ENCODE measurements at places on chromosomes 3 and 15. TPM values are rescaled to one million over a fixed set of nuclear protein-coding genes. Genes with fewer than 3 reads are reported as not detected.

VPS13C gene
- 37.8 TPM for total RNA-seq

TUSC7 gene
- total RNA-seq: not detected

CIDEC gene
- total RNA-seq: 23.7 TPM

TRAIP gene
- 2.6 TPM for total RNA-seq

HESX1 gene
- total RNA-seq: 2.4 TPM

IMPG2 gene
- not detected for total RNA-seq

ASB14 gene
- total RNA-seq: not detected

DZIP1L gene
- 10.9 TPM for total RNA-seq

GRCh38 chr3:187000711-187001151 is 70.4 kb downstream of the ST6GAL1 start:
- DNase-seq: no peak

- no peak for DNase-seq
Measured at GRCh38 chr3:13106308-13107001, 33.2 kb upstream of the IQSEC1 start.

DNA sequence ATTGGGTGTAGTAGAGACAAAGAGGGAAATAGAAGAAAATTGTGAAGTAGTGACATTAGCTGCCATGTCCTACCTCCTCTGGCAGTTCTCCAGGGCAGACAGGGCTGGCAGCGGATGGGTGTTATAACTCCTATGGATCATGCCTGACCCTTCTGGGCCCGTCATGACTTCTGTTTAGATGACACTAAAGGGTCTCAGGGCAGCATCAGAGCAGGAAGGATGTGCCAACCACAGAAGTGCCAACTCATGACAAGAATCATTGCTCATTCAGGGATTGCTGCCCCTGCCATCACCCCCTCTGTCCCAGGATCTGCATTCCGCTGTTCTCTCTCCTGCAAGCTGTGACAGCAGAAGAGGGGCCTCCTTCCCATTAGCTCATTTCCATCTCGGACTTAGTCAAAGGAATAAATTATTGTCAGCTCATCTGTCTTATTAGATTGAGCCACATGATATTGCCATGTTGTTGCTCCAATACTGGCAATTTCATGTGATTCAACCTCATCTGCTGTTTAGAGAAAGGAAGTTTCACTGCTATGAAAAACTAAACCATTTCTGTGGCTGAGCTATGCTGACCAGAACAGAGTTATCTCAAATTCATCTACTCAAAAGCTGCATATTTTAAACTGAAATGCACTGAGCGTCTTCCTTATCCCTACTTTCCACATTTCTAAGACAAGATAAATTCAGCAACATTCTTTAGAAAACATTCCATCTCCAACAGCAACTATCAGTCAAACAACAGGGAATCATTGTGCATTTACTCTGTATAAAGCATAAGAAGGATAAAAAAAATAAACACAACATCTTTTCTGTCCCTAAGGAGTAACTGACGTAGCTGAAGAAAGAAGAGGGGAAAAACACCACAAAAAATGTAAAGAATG is 271.6 kb downstream of the FHIT start:
- no peak for DNase-seq

- no peak for DNase-seq
Measured at GRCh38 chr15:33086500-33087121, 107.9 kb downstream of the FMN1 start.

DNA sequence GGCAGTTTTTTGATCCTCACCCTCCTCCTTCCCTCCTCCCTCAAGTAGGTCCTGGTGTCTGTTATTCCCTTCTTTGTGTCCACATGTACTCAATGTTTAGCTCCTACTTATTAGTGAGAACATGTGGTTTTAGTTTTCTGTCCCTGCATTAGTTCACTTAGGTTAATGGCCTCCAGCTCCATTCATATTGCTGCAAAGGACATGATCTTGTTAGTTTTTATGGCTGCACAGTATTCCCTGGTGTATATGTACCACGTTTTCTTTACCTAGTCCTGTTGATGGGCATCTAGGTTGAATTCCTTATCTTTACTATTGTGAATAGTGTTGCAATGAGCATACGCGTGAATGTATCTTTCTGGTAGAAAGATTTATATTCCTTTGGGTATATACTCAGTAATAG is 61.7 kb upstream of the FGF7 start:
- DNase-seq: no peak

- DNase-seq: no peak
Measured at GRCh38 chr3:160695915-160696327, 19.0 kb downstream of the ARL14 start.

- no peak for DNase-seq
Measured at GRCh38 chr15:45199136-45199810, 11.5 kb upstream of the SHF start.

DNA sequence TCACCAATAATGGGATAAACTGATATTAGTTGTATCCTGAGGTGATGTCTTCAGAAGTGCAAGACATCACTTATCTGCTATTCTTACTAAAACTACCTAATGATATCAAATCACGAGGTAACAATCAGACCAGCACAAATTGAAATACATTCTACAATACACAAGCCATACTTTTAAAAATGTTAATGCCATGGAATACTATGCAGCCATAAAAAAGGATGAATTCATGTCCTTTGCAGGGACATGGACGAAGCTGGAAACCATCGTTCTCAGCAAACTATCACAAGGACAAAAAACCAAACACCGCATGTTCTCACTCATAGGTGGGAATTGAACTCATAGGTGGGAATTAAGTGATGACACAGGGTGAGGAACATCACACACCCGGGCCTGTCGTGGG is 129.3 kb downstream of the SST start:
- no peak for DNase-seq

DNA sequence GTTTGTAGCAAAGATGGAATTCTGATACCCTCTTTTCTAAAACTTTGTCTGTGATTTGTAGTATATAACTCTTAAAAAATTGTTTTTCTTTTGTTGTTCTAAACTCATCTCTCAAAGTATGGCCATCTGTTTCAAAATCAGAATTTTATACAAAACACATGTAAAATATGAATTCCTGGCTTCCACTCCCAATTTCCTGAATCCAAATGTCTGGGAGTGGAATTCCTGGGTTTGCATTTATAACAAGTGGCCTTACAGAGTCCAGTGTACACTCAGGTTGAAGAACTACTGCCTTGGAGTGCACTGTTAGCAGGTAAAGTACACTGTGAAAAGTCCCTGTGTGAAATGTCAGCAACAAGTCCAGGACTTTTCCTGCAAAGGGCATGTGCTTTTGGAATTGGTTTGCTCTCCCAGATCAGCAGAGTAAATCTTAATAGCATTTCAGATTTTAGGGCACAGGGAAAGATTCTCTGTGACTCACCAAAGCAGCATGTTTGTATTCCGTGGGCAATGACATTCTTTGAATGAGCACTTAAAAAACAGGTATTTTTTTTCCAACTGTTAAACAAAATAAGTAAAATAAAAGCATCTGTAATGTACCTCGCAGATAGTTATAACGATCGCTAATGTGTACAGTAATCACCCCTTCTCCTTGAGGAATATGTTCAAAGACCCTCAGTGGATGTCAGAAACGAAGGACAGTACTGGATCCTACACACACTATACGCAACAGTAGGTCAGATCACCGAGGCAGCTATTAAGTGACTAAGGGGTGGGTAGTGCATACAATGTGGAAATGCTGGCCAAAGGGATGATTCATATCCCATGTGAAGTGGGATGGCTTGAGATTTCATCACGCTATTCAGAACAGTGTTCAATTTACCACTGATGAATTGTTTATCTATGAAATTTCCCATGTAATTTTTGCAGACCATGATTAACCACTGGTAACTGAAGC is 2.0 kb upstream of the CLDN16 start:
- DNase-seq: no peak

Data from lower leg skin (tissue), 4 donors.